ENCODE measurements at places on chromosomes 2 and 18.

DNA sequence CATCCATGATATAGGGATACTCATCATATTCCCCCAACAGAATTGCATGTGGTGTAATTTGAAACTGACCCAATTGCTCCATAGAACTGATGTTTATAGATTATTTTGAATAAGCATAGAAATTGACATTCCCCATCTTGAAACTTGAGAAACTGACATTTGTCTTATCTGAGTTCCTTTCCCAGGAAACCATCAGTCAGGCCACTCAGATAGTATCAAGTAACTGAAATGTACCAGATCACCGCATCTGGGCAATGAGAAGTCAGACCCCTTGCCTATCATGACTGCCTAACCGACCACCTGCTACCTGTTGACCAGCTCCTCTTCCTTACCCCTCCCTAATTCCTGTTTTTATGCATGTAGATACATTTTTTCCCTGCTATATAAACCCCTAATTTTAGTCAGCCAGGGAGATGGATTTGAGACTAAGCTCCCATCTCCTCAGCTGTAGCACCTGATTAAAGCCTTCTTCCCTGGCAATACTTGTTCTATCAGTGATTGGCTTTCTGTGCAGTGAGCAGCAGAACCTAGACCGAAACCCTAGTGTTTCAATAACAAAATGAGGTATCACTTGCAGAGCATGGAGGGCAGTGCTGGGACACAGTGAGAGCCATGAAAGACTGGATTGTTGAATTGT is 274.5 kb downstream of the LPIN1 start:
- no peak for DNase-seq

DNA sequence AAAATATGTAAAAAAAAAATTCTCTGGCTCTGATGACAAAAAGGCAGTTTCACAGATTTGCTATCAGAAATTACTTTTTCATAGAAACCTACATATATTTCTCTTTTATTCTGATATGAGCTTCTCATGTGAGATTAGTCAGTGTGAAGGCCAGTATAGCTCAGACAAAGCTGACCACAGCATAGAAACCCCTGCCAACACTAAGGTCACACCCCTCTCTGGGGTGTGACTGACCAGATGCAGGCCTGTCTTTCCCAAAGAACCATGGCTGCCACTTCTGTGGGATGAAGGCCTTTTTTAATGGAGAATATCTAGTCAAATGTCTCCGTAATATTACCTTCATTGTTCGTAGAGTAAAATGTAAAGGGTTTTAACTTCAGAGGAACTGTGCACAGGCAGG is 330.3 kb upstream of the KCNJ3 start:
- DNase-seq = no peak

- no peak for DNase-seq
Observed at GRCh38 chr2:79729532-79729931, 216.7 kb downstream of the CTNNA2 start.

DNA sequence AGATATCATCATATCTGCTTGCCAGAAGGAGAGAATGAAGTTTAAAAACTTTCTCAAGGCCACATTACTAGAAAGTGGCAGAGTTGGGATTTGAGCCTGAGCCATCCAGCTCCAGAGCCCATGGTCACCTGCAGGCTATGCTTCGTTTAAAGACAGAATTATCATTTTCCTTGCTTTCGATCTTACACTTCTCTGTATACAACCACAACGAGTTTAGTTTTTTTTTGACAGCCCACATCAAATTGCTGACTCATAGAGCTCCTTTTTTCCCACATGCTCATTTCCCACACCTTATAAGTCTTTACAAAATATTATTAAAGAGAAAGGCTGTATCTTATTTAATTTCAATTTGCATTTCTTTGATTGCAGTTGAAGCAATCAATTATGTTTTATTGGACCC is 6.5 kb downstream of the PLEK start:
- DNase-seq = no peak

DNA sequence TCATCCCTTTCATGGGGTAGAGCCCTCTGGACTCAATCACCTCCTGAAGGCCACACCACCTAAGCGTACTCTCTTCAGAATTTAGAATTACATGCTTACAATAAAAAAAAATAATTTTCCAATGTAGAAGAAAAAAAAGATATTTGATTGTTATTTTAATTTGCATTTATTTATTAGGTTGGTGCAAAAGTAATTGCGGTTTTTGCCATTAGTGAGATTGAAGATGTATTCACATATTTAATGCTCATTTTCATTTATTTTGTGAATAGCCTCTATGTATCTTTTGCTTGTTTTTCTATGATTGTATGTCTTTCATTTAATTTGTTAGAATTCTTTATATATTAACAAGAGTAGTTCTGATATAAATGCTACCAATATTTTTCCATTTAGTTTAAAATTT is 220.5 kb downstream of the RND3 start:
- no peak for DNase-seq

GRCh38 chr2:241279413-241279812 is 36.1 kb downstream of the HDLBP start:
- DNase-seq = no peak

DNA sequence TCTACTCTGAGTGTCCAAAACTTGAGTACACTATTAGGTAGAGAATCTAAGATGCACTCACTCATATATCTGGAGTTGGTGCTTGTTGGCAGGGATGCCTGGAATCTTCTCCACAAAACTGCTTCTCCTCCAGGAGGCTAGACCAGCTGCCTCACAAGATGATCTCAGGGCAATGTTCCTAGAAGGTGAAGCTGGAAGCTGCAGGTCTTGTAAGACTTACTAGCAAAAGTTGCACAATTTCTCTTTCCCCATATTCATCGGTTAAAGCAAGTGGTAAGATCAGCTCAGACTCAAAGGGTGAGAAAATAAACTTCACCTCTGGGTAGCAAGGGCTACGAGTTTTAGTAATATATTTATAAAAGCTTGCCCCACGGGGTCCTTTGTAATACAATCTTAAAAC is 454.4 kb upstream of the ACVR2A start:
- DNase-seq = no peak

DNA sequence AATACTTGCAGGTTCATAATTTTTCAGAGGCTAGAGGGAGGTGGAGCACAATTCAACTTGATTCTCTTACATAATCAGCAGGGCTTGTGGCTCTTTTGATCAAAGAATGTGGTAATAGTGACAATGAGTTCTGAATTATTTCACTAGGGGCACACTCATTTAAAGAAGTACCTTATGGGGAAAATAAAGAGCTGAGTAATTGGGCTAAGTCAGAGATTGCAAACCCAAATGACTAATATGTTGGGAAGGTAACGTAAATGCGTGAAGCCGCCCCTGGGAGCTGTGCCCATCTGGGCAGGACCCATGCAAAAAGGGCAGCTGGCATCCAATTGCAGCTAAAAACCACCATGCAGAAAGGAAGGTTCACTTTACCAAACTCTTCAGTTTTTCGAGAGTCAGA is 35.3 kb downstream of the NCKAP5 start:
- no peak for DNase-seq

GRCh38 chr2:151053661-151053990 is 208.0 kb downstream of the RBM43 start:
- no peak for DNase-seq

DNA sequence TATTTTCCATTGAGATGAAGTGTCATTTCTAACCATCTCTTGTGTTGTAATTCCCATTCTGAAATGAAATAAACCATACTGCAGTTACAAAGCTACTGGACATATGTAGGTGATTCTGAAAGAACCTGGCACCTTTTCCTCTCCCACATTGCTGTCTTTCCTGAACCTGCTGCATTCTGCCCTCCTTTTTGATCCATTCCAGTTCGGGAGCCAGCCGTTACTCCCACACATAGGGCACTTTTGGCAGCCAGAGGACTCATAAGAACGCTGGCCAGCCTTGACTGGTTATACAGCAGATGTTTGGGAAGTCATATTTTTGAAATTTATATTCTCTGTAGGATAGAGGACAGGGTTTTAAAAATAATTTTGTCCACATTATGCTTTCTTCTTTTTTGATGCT is 369.8 kb upstream of the CDH7 start:
- DNase-seq = no peak

GRCh38 chr2:177432703-177433102 is 40.1 kb downstream of the AGPS start:
- no peak for DNase-seq

- DNase-seq = no peak
Observed at GRCh38 chr2:111041398-111042202, 79.1 kb upstream of the BCL2L11 start.

DNA sequence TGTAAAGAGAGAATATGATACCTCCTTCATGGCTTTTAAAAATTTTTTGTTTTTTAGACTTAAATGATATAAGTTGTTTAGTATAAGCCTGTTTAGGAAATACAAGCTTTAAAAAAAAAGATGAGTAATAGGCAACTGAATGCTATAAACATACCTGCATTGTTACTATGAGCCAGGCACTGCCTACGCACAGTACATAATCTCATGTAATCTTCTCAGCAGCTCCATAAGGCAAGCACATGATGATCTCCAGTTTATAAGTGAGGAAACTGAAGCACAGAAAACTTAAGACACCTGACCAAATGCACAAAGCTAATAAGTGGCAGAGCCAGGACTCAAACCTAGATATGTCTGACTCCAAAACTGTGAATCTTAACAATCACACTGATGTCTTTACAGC is 156.3 kb upstream of the SLC1A4 start:
- no peak for DNase-seq

GRCh38 chr2:236873636-236874035 is 212.1 kb upstream of the COPS8 start:
- no peak for DNase-seq
